Activated CD4-positive, alpha-beta T cell treated with anti-CD3 and anti-CD28 coated beads, Interleukin-2, amount 10 ng/mL, durations not matched to agents 24 days and 14 days (primary cell): ENCODE measurements at places on chromosomes 3 and 15. TPM values are rescaled to one million over a fixed set of nuclear protein-coding genes. Genes with fewer than 3 reads are reported as not detected.

GRCh38 chr3:44198284-44199269 is 43.1 kb upstream of the TOPAZ1 start:
- H3K27ac ChIP-seq = no peak overlapping the region
- peak; percentile 90 for DNase-seq
- peaks cover 18% of the 10 kb centered on the region for H3K27me3 ChIP-seq
- no peaks in the 10 kb centered on the region for H3K4me1 ChIP-seq
- H3K36me3 ChIP-seq = no peaks in the 10 kb centered on the region
- H3K4me3 ChIP-seq = no peak overlapping the region

GRCh38 chr3:46006238-46007032 is 10.8 kb upstream of the FYCO1 start:
- no peak for DNase-seq
- peaks cover 9% of the 10 kb centered on the region for H3K4me1 ChIP-seq
- H3K27ac ChIP-seq = no peak overlapping the region
- H3K4me3 ChIP-seq = no peak overlapping the region
- H3K27me3 ChIP-seq = no peaks in the 10 kb centered on the region

GRCh38 chr3:55507808-55508207 is 20.7 kb upstream of the WNT5A start:
- H3K4me3 ChIP-seq = no peak overlapping the region
- H3K27me3 ChIP-seq = no peaks in the 10 kb centered on the region
- no peaks in the 10 kb centered on the region for H3K4me1 ChIP-seq
- DNase-seq = no peak
- no peak overlapping the region for H3K27ac ChIP-seq

- DNase-seq = no peak
- H3K4me1 ChIP-seq = peaks cover 4% of the 10 kb centered on the region
- H3K36me3 ChIP-seq = peaks cover 65% of the 10 kb centered on the region
- H3K4me3 ChIP-seq = no peak overlapping the region
- H3K27ac ChIP-seq = no peak overlapping the region
Observed at GRCh38 chr3:20121088-20121487, 64.9 kb downstream of the SGO1 start.

GRCh38 chr15:99085413-99086326 is 19.2 kb upstream of the SYNM start:
- peaks cover 13% of the 10 kb centered on the region for H3K27me3 ChIP-seq
- no peak overlapping the region for H3K27ac ChIP-seq
- H3K4me1 ChIP-seq = peaks cover 6% of the 10 kb centered on the region
- no peaks in the 10 kb centered on the region for H3K36me3 ChIP-seq
- DNase-seq = no peak

DNA sequence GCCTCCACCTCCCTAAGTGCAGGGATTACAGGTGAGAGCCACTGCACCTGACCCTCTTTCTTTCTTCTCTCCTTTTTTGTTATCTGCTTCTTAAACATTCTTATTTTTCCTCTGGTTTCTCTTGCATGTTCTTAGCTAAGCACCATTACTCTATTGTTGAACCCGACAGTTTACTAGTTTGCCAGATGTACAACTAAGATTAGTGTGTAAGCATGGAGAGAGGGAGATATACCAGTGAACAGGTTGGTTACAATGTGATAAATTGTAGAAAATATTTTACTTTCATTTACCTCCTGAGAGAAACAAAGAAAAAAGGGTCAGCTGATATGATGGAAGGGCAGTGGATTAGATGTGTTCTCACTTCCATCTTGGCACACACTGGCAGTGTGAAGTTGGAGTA is 4.9 kb downstream of the HAUS2 start:
- no peak for DNase-seq
- H3K36me3 ChIP-seq = peaks cover 18% of the 10 kb centered on the region
- peaks cover 26% of the 10 kb centered on the region for H3K4me1 ChIP-seq
- H3K27me3 ChIP-seq = no peaks in the 10 kb centered on the region
- H3K4me3 ChIP-seq = no peak overlapping the region

DNA sequence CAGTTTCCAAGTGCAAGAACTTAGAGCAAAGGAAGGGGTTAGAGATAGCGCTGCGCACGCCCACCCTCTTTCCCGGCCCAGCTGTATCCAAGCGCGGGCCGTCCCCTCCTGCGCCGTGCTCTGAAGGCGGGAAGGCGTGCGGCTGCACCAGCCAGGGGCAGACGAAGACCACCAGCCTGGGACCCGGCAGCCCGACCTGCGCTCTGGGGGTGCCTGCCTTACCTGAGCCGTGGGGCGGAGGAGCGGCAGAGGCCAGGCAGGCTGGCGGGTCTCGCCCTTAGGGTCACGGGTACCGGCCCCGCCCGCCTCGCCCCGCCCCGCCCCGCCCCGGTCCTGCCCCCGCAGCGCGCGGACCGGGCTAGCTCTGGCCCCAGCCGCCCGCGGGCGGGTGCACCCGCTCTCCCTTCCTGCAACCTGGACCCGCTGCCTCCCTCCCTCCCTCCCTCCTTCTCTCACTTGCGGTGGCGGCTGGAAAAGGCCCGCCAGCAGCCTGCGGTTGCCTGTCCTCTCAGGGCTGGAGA is at the start of gene WDR72:
TSS of gene WDR72 (minus strand) at position 253 of the 521 bp plus-strand sequence. CDS start 26,514 bp downstream, outside the sequence.
- no peak for DNase-seq
- no peak within 1 kb of the TSS for H3K27ac ChIP-seq
- peaks cover 15% of the 10 kb centered on the region for H3K27me3 ChIP-seq
- H3K36me3 ChIP-seq = no peaks in the 10 kb centered on the region
- no peak within 1 kb of the TSS for H3K4me3 ChIP-seq
- no peaks in the 10 kb centered on the region for H3K4me1 ChIP-seq

DNA sequence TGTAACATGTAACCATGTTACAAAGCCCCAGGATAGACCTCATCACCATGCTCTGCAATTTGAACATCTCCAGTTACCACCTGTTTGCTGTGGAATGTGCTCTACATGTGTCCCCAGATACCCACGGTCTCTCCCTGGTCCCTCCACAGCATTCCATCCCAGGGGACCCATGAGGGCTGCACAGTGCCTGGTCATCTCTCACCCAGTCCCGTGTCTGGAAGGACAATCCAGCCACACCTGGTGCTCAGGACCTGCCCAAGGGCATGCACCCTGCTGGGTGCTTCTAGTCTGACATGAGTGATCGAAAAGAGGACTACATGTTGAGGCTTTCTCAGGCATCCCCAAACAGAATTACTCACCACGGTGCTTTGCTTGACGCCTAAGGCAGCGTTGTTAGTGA is 119.6 kb upstream of the ATP10A start:
- H3K4me3 ChIP-seq = no peak overlapping the region
- H3K36me3 ChIP-seq = no peaks in the 10 kb centered on the region
- H3K27ac ChIP-seq = no peak overlapping the region
- H3K4me1 ChIP-seq = no peaks in the 10 kb centered on the region

DNAH1 gene
- 9.9 and 10.6 TPM in 2 replicates for total RNA-seq

MEX3B gene
- 1.1 TPM in 2 replicates for total RNA-seq
